ENCODE measurements at places on chromosomes 5 and 9.

DNA sequence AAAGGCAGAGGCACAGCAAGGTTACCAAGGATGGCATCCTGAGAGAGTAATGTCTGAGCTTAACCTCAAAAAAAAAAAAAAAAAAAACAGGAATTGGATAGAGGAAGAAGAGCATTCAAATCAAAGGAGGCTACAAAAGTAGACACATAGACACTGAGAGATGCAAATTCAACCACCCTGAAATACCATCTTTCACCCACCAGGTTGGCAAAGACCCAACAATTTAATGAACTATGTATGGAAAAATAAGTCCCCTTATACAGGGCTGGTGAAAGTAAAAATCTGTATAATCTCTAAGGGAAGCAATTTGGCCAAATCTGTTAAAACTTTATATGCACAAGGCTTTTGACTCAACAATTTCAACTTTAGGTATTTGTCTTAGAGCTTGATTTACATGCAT lies 4.9 kb downstream of the NADK2 start:
- no peak for DNase-seq
- H3K27ac ChIP-seq: no peak overlapping the region
- no peak overlapping the region for H3K4me3 ChIP-seq

- H3K4me1 ChIP-seq: no peaks in the 10 kb centered on the region
- no peaks in the 10 kb centered on the region for H3K36me3 ChIP-seq
- DNase-seq: no peak
- H3K27me3 ChIP-seq: no peaks in the 10 kb centered on the region
- no peak overlapping the region for H3K4me3 ChIP-seq
Measured at GRCh38 chr5:176888865-176889165, 10.3 kb downstream of the HK3 start.

DNA sequence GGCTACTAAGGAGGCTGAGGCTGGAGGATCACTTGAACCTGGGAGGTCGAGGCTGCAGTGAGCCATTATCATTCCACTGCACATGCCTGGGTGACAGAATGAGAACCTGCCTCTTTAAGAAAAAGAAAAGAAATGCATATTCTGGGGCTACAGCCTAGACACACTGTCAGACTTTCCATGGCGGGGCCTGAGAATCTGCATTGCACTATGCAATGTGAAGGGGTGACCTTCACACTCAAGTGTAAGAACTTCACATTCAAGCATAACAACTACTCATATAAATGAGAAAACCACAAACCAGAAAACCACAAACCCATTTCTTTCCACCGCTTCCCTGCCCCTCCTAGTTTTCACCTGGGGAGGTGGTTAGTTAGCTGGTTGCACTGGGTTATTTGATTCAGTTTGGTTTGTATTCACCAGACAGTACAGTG lies 18.0 kb upstream of the FBP2 start:
- no peaks in the 10 kb centered on the region for H3K27me3 ChIP-seq
- H3K36me3 ChIP-seq: no peaks in the 10 kb centered on the region
- no peak for DNase-seq
- no peak overlapping the region for H3K4me3 ChIP-seq
- H3K27ac ChIP-seq: no peak overlapping the region

DNA sequence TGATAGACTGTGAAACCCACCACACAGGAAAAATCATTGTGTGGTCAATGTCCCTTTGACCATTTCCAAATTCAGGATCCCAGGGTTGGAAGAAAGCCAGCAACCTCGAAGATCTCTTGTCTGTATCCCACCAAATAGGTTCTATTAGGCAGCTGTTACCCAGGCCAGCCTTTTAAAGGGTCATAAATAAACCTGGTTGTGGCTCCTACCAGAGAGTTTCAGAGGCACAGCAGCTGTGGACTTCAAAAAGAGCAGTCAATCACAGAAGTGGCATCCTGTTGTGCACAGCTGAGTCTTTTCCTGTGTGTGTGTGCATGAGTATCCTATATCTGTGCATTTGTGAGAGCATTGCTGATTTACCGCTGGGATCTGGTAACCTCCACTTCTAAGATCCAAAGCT lies 23.7 kb upstream of the OR2S2 start:
- no peaks in the 10 kb centered on the region for H3K27me3 ChIP-seq
- no peak for DNase-seq

DNA sequence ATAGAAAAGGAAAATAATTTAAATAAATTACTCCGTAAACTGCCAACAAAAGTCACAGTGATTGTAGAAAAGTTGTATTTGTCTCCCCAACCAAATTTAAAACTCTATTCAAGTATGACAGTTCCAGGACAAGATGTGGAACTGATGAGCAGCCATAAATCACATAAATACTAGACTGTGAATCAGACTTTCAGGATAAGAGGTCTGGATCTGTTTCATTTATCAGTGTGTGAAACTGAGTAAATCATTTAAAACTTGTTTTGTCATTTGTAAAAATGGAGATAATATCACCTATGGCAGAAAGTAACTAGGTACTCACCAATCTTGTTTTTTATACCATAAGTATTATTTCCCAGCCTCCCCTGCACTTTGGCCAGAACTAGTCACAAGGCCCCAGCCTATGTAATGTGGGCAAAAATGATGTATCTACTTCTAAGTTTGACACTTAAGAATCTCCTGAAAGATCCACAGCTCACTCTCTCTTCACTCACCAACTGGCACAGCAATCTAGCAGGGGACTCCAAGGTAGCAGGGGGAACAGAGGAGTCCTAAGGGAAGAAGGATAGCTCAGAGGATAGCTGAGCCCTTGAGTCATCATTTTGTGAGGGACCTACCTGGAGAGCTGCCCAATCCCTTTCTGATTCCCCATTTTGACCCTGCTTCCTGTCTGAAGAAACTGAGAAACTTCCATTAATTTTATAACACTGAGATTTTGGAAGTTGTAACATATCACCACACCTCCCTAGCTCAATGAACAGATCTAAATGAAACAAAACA lies 31.6 kb downstream of the TMEM161B start:
- no peaks in the 10 kb centered on the region for H3K4me1 ChIP-seq
- no peak overlapping the region for H3K4me3 ChIP-seq
- no peak overlapping the region for H3K27ac ChIP-seq
- DNase-seq: no peak
- H3K27me3 ChIP-seq: no peaks in the 10 kb centered on the region
- no peaks in the 10 kb centered on the region for H3K36me3 ChIP-seq

DNA sequence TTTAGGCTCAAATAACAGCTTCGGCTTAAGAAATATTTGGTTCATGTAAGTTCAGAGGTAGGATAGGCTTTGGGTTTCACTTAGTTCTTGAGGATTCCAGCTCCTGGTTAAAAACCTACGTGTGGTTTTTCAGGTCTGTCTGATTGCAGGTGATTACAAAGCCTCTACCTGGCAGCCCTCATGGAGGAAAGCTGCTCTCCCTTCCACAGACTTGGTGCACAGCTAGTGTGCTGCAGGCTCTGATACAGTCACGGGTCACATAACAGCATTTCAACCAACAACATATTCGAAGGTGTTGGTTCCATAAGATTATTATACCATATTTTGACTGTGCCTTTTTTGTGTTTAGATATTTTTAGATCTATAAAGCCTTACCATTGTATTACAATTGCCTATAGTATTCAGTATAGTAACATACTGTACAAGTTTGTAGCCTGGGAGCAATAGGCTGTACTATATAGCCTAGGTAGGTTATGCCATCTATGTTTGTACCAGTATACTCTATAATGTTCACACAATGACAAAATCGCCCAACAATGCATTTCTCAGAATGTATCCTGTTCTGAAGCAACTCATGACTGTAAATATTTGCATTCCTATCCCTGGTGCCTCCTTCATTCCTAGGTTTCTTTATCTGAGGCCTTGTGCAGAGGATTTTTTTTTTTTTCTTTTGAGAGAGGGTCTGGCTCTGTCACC lies 8.0 kb upstream of the DCP2 start:
- no peak overlapping the region for H3K4me3 ChIP-seq
- no peaks in the 10 kb centered on the region for H3K36me3 ChIP-seq
- H3K4me1 ChIP-seq: no peaks in the 10 kb centered on the region
- H3K27ac ChIP-seq: no peak overlapping the region
- H3K27me3 ChIP-seq: no peaks in the 10 kb centered on the region

- H3K4me3 ChIP-seq: no peak overlapping the region
- H3K27me3 ChIP-seq: no peaks in the 10 kb centered on the region
- no peak for DNase-seq
- no peaks in the 10 kb centered on the region for H3K36me3 ChIP-seq
- H3K27ac ChIP-seq: no peak overlapping the region
- no peaks in the 10 kb centered on the region for H3K4me1 ChIP-seq
Measured at GRCh38 chr9:15468145-15468544, 42.6 kb downstream of the PSIP1 start.

DNA sequence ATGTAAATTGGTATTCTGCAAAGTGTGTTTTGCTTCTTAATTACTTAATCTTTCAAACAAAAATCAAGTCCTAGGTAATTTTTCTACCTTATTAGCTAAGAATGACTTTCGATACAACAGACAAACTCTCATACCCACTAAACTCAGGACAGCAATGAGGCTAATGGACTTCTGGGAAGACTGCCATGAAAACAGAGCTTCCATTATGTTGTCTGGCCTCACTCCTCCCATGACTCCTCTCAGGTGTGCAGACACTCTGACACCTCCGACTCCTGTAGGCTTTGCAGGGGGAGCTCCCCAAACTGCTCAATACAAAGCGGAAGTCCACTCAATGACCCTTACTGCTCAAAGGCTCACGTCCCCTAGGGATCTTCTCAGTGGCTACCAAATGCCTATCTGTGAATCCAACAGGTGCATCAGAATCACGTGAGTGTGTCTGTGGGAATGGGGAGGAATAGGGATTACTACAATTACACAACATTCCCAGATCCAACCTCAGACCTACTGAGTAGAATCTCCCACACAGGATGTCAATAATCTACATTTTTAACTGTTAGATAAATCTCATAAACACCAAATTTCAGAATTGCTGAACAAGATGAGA lies 289.9 kb downstream of the RAB3C start:
- no peak overlapping the region for H3K27ac ChIP-seq
- no peaks in the 10 kb centered on the region for H3K4me1 ChIP-seq
- no peaks in the 10 kb centered on the region for H3K27me3 ChIP-seq

GRCh38 chr5:14109041-14109747 lies 33.9 kb upstream of the TRIO start:
- no peaks in the 10 kb centered on the region for H3K27me3 ChIP-seq
- no peak for DNase-seq
- H3K4me3 ChIP-seq: no peak overlapping the region
- no peaks in the 10 kb centered on the region for H3K36me3 ChIP-seq
- H3K27ac ChIP-seq: no peak overlapping the region

DNA sequence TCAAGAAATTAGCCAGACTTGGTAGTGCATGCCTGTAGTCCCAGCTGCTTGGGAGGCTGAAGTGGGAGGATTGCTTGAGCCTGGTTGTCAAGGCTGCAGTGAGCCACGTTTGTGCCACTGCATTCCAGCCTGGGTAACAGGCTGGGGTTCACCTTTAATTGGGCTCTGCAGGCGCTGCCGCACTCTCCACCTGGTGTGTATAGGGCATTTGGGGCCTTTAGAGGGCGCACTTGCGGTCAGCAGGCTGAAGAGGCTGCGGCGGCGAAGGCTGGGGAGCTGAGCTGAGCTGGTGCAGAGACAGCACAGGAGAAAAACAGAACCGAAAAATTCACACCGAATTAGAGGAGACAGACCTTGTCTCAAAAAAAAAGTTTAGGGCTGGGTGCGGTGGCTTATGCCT lies 31.2 kb downstream of the CDK7 start:
- H3K4me1 ChIP-seq: no peaks in the 10 kb centered on the region
- no peak overlapping the region for H3K27ac ChIP-seq
- H3K36me3 ChIP-seq: no peaks in the 10 kb centered on the region
- no peak overlapping the region for H3K4me3 ChIP-seq
- no peak for DNase-seq

All from prostate gland (tissue), 2 donors.